ENCODE measurements at places on chromosomes 5 and 9.

- no peak for DNase-seq
Observed at GRCh38 chr5:139462586-139463276, at the start of gene ECSCR. ECSCR (minus strand) TSS chr5:139462743; CDS start chr5:139462670, 73 bp downstream.

DNA sequence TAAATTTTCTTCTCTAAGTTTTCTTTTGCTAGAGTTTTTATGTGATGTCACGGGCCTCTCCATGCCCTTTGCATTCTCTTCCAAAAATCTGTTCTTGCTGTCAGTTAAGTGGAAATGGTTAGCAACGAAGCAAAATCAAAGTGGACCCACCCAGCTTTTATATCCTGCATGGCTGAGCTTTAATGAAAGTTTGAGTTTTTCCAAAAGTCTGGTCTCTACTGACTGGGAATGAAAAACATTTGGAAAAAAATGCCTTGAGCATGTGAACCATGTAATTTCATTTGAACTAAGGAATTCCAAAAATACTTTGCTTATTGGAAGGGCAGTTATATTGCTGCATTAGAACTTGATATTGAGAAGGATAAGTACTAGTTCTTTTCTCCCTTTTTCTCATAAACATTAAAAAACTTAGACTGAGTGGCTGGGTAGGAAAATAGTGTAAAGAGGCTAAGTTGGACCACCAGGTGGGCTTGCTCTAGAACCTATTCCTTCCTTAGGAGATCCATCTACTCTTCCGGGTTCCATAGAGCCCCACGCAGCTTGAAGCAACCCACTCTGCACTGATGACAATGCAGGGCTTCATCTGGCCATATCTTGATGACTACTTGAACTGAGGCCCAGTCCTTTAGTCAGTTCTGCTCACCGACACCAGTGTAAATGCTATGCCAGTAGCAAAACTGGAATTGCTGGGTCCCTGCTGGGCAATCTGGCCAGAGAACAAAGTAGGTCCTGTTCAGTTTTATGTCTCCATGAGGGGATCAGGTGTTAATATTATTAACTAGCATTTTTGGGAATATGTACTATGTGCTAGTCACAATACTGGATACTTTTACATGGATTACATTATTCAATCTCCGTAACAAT, 17.4 kb upstream of the RIC1 start:
- DNase-seq: no peak

DNA sequence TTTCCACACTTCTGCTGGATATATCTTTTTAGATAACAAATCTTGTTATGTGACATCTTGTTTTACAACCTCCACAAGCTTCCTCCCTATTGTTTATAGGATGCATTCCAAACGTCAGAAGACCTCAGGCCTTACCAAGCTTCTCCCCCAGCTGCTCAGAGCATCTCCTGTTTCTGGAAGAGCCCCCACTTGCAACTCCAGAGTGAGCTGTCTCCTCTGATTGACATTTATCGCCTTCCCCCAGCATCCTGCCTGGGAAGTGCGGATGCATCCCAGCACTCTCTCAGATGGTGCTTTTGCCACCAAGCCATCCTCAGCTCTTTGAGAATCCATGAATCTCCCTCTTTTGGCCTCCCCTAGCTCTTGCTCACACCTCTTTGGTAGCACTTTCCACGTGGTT, 123.5 kb downstream of the LRRC70 start:
- DNase-seq: no peak

GRCh38 chr5:155728146-155728856, 598.7 kb upstream of the SGCD start:
- DNase-seq: no peak

GRCh38 chr5:77389746-77390145, 102.4 kb downstream of the WDR41 start:
- DNase-seq: no peak

DNA sequence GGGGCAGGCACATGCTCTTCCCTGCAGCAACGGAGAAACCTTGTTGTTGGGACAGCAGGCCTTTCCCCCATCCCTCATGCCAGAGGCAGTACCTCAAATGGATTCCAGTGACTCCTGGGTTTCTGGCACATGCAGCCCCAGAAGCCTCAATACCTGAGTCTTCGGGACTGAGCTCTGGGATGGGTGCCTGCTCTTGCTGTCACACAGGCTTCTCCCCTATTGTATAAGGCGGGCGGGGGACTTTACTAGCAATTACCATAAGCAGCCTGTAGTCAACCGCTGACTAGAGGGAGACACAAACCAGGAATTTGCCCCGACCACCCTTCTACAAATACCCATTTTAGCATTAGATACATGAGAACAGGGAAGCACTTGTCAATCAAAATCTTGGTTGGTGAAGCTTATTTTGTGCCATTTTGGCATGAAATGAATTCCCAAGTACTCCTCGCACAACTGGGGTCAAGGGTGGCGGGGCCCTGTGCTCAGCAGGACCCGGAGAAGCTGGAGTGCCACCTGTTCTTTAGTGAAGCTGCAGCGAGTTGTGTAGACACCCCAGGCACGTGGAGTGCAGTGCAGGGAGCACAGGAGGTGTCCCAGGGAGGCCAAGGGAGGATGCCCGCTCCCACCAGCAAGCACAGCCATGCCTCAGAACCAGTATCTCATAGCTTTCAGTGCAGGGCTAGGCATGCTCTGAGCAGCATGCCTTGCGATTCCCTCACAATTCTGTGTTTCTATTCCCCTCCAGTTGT, 21.2 kb downstream of the S1PR3 start:
- no peak for DNase-seq

- DNase-seq: no peak
Observed at GRCh38 chr5:59337240-59337639, 556.3 kb downstream of the PDE4D start.

GRCh38 chr9:110842169-110842568, 173.6 kb downstream of the MUSK start:
- DNase-seq: no peak

GRCh38 chr5:6718718-6719117, 5.5 kb downstream of the TENT4A start:
- DNase-seq: no peak

DNA sequence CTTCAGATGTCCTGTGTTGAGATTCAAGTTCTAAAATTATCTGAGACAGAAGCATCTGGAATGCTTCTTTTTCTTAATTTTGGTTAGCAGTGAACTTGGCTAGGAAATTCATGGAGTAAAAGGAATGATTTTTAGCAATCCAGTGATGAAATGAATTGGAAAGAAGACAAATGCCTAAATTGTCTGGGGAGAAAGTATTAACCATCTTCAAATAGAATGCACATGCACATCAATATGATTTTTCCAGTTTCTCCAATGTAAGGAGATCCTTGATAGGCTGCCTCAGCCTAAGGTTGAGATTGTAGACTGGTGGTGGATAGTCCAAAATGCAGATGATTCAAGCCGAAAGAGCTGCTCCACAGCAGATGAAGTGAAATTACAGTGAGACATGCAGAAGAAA, 106.7 kb downstream of the PCSK5 start:
- no peak for DNase-seq

GRCh38 chr5:92265804-92266203, 882.7 kb upstream of the ARRDC3 start:
- DNase-seq: no peak

DNA sequence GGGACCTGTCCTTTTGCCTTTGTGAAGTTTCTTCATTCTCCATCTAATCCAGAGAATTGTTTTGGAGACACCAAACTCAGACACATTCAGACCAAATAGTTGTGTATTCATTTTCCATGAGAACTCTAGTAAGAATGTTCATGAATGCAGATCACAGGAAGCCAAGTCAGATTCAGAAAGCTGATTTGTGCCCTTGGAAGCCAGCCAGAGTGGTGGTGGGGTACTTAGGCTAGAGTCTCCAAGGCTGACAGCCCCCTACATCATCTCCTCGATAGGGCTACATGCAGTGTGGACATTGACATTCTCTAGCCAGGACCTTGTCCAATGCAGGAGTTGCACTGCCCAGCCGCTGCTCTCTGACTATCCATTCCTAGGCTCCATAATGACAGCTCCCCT, 137.6 kb downstream of the UGCG start:
- peak; percentile 24 for DNase-seq
